Fibroblast of the aortic adventitia (primary cell): ENCODE measurements at places on chromosomes 6 and 20.
A peak's percentile ranks its signal among the peaks of the same experiment; 100 is the strongest.

DNA sequence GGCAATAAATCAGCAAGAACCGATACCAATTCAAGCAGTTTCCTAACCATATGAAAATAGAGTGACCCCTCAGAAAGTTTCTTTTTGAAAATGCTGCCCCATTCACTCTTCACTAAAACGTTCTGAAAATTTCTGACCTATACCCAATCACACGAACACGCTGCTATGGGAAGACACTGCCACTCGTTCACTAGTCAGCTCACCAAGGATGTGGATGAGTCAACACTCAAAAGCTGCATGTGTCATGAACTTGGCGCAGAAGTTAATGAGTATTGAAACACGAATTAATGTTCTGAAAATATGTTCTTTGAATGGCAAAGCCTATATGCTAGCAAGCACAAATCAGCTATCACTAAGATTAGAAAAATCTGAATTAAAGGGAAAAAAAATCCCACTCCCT is 84.2 kb downstream of the PREP start:
- DNase-seq: peak; percentile 21

DNA sequence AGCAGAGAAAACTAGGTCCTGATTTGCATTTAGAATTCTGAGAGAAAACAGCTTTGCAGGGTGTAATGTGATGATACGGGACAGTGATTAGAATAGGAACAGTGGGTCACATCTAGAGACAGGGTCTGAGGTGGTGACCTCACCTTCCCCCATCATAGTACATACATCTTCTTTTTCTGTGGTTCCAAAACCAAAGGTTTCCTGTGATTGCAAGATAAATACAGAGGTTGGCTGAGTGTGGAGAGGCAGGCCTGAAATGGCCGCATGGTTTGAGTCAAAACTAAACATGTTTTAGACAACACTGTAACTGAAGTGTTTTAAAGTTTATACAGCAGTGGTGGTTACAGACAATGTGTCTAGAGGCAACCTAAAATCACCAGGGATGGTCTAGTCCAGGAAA is 10.4 kb upstream of the NT5DC1 start:
- no peak for DNase-seq

GRCh38 chr6:4910037-4910760 is 93.6 kb downstream of the RPP40 start:
- DNase-seq: no peak

GRCh38 chr6:119686644-119687043 is 337.1 kb upstream of the MAN1A1 start:
- no peak for DNase-seq

- no peak for DNase-seq
Observed at GRCh38 chr6:129959358-129959930, 58.9 kb upstream of the L3MBTL3 start.

DNA sequence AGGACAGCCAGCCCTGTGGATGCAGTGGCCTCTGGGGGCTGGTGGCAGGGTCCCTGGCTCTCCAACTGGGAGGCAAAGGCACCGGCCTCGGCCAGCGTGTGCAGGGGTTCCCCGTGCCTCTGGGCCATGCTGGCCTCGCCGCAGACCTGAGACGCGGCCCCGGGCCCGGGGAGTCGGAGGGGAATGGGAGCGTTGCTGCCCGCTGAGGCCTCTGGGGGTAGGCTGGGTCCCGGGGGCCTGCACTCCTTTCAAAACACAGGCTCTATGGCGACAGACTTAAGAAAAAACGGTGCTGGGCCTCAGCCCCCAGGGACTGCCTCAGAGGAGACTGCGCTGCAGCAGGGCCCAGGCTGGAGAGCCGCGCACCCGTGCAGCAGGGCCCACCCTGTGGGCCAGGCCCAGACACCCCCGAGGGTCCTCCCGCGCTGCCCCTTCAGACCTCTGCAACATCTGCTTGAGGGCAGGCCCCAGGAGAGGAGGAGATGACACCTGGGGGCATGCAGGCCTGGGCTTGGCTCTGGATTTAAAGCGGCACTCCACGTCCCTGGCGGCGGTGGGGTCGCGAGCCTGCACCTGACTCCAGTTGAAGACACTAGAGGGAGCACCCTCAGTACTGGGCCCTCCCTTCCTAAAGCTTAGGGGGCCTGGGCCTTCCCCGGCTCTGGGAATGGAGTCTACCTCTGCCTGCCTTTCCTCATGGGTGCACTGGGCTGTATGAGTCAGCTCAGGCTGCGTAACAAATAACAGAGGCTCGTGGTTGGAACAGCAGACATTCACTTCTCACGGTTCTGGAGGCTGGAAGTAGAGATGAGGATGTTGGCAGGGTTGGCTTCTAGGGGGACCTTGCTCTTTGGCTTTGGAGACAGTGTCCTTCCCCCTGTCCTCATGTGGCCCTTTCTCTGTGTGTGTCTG is 117.4 kb upstream of the RPS6KA2 start:
- no peak for DNase-seq

GRCh38 chr6:30712441-30712945 is 4.6 kb downstream of the MDC1 start:
- DNase-seq: no peak

- no peak for DNase-seq
Observed at GRCh38 chr6:126641641-126642040, 301.7 kb downstream of the CENPW start.

DNA sequence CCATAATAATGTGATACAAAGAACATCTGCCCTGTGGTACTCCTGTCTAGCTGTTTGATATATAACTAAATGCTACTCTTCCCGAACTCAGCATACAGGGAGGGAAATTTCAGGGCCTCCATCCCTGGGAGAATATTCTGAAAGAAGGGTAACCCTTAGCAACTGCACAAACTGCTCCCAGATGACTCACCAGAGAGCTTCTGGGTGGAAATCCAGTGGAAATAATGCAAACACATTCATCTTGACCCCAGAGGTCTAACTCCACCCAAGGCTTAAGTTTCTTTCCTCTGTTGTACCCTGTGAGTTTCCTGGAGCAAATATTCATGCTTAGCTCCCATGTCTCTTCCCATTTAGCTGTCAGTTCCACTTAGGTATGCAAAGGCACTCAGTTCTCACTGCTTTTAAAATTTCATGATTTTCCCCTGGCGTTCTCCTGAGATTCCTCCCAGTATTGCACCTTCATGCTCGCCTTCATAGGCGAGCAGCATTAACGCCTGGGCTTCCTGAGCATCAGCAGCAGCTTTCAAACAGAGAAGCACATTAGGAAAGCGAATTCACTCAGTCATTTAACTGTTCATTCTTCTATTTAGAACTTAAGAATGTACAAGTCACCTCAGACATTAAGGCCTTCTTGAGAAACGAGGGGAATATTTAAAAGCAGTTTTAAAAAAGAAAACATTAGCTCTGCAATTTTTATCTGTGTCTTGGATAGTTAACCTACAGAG is 43.8 kb upstream of the LAMA4 start:
- DNase-seq: peak; percentile 92

DNA sequence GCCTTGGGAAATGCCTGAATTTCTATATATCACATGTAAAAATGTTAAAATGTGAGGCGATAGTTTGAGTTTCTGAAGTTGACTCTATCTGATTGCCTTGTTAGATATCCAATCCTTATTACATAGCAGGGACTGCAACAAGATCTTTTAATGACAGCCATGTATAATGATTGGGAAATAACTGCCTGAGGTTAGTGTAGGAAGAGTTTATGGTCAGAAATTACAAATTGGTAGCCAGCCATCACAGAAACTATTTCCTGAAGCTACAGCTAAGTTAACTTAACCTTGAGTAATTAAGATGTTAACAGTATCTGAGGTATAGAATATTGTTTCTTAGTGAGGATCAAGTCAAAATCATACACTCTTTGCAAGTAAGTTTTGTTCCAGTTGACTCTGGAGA is 41.0 kb downstream of the AKIRIN2 start:
- peak; percentile 40 for DNase-seq

DNA sequence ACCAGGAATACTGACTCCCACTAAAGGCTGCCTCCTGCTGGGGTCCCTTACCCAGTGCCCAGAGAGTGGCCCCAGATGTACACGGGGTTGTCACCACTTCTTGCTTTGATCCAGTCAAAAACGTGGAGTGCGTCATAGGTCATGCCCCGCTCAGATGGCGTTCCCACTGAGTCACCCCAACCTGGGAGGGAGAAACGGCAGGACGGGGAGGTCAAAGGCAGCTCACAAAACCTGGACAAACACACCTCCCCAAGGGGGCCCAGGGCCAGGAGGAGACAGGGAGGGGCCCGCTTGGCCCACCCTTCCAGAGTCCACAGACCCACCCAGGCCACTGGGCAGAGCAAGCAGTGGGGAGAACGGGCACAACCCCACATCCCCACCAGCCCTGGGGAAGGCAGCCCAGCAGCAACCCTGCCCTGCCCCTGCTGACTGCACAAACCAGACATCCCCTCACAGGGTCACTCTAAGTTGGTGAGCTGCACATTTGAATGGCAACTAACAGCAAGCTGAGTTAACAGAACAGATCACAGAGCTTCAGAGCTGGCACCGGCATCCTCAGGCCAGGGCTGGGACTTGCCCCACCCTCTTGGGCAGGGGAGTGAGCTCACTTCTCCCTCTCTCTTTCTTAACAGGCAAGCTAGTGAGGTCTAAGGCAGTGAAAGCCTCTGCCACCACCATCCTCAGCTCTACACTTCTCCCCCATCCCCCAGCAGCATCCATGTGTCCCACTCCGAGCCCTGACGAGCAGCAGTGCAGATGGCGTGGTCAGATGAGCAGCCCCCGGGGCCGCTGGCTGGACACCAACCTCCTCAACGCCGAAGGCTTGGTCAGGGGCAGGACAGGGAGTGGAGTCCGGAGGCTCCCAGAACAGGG is 61.7 kb downstream of the PYGB start:
- DNase-seq: peak; percentile 74

DNA sequence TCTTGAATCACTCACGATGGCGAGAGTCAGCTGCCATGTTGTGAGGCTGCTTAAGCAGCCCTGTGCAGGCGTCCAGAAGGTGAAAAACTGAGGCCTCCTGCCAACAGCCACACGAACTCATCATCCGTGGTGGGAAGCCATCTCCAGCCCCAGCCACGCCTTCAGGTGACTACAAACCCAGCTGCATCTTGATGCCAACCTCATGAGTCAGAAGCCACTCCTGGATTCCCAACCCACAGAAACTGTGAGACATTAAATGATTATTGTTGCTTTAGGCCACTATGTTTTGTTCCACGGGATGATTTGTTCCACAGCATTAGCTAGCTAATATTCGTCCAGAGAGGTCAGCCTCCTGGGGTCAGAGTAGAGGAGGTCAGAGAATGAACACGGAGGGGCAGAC is 80.5 kb downstream of the SNX5 start:
- DNase-seq: no peak

- DNase-seq: peak; percentile 57
Observed at GRCh38 chr6:170459451-170459850, 93.7 kb downstream of the PSMB1 start.

DNA sequence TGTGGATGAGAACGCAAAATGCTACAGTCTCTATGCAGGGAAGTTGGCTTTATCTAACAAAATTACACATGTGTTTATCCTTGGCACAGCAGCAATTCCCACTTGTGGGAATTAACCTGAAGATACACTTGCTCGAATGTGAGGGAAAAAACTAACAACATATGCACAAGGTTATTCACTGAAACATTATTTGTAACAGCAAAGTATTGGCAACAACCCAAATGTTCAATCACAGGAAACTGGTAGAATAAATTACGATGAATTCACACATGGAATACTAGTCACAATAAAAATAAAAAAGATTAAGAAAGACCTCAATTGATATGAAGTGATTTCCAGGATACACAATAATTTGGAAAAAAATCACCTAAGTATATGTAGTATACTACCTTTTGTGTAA is 68.1 kb upstream of the OGFRL1 start:
- no peak for DNase-seq

DNA sequence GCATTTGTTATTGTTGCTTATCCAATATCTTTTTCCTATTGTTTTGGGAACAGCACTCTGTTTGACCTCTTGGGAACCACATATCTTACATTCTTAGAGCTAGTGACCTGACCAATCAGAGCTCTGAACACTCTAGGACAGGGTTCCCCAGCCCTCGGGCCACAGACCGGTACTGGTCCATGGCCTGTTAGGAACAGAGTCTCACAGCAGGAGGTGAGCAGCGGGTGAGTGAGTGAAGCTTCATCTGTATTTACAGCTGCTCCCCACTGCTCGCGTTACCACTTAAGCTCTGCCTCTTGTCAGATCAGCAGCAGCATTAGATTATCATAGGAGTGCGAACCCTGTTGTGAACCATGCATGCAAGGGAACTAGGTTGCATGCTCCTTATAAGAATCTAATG is 226.0 kb upstream of the TSHZ2 start:
- no peak for DNase-seq

DNA sequence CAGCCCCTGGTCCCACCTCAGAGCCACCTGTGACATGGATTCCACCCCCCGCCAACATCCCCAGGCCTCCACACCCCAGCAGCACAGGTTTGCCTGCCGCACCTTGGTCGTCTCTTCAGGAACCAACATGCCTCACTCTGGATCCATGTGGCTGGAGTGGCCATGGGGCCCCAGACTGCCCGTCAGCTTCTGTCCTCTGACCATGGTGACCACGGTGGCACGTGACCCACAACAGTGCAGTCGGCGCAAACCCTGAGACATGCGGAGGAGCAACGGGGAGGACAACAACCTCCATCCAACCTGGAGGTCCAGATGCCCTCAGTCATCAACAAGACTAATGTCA is 85.6 kb downstream of the ANKRD60 start:
- no peak for DNase-seq

DNA sequence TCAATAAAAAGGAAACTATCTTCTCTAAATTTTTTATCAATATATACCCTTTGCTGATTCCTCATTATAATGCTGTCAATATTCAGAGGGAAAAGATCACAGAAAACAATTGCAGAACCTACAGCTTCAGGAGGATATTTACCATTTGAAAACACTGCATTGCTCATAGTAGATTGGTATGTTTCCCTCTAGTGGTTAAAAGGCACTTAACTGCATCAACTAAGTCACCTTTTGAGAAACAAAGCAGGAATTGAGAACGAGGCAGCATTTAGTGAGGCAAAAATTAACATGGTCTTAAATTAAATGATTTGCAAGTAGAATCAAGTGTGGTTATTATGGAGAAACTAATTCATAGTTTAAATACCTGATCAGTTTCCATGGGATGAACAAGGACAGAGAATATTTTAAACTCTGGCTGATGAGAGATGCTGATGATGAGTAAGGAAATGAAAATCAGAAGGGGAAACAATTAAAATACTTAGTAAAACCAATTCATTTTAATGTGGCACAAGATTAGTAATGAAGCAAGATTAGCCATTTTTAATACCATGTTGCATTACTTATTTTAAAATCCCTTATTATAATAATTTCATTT is 642.1 kb downstream of the EPHA7 start:
- DNase-seq: no peak

GRCh38 chr20:60583741-60584140 is 625.5 kb downstream of the CDH26 start:
- no peak for DNase-seq
